Activated T-cell treated with anti-CD3 and anti-CD28 coated beads for 48 hours (primary cell): ENCODE measurements at places on chromosomes 3 and 15.

DNA sequence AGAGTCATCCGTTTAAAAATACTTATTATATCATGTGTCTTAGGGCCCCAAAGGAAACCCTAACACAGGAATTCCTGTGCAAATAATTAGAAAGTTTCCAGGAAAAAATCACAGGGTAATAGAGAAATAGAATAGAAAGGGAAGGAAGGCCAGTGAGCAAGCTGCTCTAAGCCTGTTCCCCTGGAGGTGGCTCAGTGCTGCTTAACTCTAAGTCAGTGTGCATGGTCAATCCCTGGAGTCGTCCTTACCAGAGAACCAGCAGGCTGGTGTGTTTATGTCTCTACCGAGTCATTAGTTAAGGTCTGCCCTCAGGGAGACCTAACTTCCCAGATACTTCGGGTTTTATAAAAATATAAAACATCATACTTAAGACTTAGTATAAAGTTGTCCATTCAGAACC, 21.0 kb upstream of the MCF2L2 start:
- DNase-seq, result no peak

DNA sequence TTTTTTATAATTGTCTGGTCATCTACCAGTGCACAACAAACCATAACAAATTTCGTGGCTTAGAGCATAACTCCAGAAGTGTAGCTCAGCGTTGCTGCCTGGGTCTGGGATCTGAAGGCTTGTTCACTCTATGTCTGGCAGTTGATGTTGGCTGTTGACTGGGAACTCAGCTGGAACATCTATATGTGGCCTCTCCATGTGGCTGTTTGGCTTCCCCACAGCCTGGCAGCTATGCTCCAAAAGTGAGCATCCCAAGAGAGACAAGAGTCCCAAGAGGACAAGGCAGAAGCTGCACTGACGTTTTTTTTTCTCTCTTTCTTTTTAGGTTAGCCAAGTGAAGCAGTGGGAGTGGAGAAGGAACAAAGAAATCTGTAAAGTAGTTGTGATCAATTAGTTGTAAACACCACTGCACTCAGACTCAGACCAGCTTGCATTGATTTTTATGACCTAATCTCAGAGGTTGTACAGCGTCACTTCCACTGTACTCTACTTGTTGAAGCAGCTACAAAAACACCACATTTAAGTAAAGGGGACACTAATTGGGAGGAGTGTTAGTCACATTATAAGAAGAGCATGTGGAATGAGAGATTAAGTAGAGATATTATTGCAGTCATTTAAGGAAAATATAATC, 2.5 kb upstream of the GPR176 start:
- no peak for DNase-seq

DNA sequence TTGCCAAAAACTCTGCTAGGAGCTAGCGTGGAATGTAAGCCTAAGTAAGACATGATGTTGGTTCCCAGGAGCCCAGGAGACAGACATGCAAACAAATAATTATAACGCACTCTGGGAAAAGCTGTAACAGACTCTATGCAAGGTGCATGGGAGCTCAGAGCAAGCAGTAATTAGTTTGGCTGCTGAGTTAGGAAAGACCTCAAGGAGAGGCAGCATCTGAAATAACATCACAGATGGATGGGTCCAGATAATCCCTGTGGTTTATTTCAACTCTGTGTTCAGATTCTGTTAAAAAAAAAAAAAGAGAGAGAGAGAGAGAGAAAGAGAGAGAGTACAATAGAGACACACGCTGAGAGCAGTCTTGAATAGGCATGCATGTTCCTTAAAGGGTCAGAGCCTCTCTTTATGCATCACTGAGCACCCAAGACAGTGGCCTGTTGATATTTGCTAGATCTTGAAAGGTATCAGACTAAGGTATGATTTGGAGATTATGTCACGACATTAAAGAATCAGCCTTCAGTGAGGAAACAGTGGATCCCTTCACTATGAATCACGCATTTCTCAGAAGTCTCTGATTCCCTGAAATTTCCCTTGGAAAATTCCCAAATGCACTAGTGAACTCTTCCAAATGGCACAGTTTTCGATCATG, 124.4 kb upstream of the LIPC start:
- DNase-seq, result no peak

DNA sequence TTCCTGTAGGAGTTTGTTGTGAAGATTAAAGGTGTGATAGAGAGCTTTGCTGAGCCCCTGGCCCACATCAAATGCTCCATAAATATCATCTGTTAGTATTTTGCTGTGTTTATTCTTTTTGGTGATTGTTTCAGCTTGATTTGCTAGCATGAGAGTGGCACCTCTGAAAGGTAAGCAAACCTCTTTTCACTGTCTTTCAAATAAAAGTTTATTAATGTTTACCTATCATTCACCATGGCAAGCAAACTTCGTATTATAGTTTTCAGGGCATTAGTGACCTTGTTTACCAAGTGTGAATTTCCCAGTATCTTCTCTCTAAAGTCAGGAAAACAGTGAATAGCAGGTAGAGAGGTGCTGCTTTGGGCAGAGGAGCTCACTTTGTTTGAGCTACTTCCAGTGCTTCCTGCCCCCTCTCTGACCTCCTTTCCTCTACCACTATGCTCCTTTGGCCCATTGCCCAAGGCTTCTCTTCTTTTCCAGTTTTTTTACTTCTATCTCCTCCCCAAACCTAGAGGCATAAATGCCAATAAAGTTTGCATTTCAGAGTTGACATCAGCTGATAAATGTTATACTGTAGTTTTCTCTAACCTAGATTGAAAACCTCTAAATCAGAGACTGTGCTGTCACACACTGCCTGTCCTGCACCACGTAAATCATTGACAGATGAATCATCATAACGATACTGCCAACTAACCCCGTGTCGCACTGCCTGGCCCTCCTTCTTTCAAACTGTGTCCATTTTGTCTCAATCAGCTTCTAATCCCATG, 569.0 kb downstream of the TUSC7 start:
- no peak for DNase-seq

GRCh38 chr3:45565342-45565741, 29.2 kb upstream of the LIMD1 start:
- DNase-seq, result no peak
